AML-193 (cell line): ENCODE measurements at places on chromosomes 7 and 10.

DNA sequence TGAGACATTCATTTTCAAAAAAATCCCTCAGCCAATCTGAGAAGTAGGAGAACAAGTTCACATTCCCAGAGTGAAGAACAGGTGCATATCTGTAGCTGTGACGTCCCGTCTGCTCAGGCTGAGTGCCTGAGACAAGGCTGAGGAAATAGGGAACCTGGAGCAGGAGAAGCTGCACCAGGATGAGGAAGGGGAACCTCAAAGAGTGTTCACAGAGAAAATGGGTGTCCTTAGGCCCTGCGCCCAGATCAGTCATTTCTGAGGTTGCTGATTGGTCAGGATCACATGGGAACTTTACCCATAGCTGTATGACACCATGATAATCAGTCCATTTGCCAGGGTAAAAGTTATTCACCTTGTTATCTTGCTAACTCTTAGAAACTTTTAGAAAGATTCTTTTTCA is 34.2 kb upstream of the TARP start:
- peak; percentile 27 for DNase-seq

- no peak for DNase-seq
Measured at GRCh38 chr7:22601003-22601402, 101.0 kb upstream of the STEAP1B start.

DNA sequence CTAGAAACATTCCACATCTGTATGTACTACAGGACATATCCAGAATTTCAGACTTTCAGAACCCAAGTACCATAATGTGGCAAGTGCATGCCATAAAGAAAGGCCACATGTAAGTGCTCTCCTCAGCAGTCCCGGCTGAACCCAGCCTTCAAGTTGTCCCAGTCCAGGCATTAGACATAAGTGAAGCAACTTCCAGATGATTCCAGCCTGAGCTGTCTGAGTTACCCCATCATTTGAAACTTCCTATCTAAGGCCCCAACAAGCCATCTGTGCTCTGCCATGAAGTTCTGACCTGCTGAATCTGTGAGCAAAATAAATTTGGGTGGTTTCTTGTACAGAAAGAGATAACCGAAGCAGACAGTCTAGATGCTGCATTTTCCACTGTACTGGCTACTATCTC is 218.8 kb downstream of the IPMK start:
- DNase-seq = no peak

- no peak for DNase-seq
Measured at GRCh38 chr7:68155676-68156075, 1159.0 kb downstream of the TYW1 start.

DNA sequence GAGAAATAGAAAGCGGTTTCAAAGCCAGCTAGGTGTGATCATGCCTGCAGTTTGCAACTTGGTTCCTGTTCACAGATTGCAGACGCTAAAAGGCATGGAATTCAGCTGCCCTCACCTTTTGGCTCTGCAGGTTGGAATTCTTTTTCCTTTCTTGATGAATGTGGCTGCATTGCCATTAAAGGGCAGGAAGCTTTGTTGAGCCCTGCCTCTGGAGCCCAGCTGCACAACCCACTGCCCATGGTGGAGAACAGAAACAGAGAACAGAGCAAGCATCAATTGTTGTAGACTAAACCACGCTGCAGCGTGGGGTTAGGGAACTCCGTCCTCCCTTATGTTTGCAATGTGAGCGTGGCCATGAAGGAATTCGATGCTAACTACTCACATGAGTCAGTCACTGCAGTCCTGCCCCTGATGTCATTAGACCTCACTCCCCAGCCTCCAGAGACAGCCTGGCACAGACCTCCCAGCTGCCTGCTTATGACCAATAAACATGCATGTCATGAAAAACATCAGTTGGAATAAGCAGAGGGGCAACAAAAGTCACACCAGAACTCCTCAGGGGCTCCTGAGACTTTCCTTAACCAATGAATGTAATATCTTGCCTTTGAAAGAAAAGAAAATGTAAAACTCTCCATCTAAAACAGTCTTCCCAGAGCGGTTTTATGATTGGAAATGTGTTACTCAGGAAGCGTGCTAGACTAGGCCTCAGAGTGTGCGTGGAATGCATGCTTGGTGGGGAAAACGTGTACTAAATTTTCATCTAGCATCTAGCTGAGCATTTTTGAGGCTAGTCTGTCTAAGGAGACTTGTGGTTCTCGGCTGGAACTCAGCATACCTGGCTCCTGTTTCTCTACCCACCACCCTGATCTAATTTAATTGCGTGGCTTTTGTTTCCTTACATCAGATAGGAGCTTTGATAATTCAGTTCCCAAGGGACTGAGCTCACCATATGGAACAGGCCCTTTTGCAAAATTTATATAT is 232.2 kb downstream of the KIAA1217 start:
- no peak for DNase-seq

- no peak for DNase-seq
Measured at GRCh38 chr7:8827329-8827728, 393.9 kb downstream of the NXPH1 start.

- DNase-seq = peak; percentile 97
Measured at GRCh38 chr10:100183481-100183880, 2.3 kb downstream of the ERLIN1 start.

DNA sequence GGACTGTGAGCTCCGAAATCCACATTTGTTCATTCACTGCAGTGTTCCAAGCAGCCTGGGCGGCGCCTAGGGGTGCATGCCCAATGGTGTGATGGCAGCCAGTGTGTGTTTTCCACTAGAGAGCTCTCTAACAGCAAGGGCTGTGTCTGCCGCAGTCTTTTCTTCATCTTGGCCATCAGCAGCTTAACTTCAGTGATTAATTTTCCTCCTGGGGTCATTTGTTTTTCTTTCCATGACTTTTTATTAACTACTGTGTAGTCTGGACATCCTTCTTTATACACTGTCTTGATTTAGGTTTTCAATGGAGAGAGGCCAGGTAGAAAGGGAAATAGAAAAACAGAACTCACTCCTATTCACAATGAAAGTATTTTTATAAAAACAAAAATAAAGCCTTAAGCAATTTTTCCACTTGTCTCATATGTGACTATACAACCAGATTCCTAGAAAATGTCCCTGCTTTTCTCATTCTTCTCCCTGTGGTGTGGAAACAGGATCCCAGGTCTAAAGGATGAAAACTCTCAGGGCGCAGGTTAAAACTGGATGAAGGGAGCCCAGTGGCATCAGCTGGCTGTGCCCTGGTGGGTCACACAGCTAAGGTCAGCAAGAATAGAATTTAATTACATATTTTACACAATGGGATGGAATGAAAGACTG is 176.8 kb downstream of the PKD1L1 start:
- no peak for DNase-seq

- no peak for DNase-seq
Measured at GRCh38 chr10:20765066-20765465, 132.0 kb downstream of the NEBL start.

GRCh38 chr7:131583430-131583829 is 27.0 kb upstream of the PODXL start:
- DNase-seq = no peak

GRCh38 chr7:102291056-102291915 is 4.6 kb downstream of the SH2B2 start:
- no peak for DNase-seq

GRCh38 chr7:47712416-47712815 is 130.5 kb upstream of the TNS3 start:
- DNase-seq = no peak

DNA sequence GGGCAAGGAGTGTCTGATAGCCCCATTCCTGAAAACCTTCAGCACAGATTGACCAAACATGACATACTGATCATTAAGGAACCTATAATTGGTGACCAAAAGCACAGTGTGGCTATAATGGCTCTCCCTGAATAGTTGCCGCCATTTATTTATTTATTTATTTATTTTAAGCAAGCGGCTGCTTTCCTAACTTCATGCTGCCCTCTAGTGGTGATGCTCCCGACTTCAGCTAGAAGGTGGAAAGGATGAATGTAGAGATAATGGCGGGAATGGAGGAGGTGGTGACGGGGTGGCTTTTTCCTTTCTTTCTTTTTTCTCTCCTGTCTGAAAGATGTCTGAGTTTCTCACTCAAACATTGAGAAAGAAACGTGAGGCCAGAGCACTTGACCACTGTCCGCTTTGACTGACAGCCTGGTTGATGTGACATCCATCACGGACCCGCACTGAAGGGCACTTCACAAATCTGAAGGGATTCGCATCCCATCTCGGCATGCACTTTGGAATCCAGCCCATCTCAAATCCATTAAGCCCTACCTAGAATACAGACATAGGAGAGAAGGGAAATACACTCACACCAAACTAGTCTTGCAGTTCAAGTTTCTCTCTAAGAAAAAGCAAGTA is 1090.1 kb downstream of the KCNMA1 start:
- peak; percentile 50 for DNase-seq

GRCh38 chr7:26061678-26062603 is 90.1 kb upstream of the NFE2L3 start:
- DNase-seq = peak; percentile 41

DNA sequence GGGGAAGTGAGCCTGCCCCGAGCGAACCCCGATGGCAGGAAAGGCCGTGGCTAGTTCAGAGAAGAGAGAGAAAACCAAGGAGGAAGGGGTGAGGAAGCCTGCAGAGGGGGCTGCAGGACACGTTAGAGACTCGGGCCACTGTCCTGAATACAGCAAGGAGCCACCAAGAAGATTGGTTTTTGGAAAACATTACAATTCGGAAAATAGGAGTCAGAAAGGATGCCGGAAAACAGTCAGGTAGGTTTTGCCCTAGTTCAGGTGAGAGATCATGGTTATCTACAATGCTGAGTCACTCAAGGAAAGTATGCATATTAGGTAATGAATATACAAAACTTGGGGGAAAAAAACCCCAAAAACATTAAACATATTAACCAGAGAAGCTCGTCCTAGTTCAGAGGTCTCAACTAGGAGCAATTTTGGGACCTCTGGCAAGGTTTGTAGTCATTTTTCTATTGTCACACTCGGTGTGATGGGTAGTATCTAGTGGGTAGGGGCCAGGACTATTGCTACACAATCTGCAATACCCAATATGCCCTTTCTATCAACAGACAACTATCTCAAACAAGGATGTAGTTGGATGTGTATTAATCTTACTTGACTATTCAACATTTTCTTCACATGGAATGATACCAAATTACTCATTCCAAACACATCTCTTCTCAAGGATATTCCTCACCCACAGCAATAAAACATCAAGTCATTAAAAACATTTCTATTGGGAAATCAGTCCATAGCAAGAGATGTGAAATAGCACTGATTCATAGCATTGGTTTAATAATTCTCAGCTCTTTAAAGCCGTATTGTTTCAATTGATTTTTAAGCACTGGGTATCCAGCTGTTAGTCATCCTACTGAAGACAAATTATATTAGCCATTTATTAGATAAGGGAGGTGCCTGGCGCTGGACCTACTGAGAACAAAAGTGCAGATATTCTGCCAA is 74.4 kb upstream of the RSU1 start:
- DNase-seq = no peak

DNA sequence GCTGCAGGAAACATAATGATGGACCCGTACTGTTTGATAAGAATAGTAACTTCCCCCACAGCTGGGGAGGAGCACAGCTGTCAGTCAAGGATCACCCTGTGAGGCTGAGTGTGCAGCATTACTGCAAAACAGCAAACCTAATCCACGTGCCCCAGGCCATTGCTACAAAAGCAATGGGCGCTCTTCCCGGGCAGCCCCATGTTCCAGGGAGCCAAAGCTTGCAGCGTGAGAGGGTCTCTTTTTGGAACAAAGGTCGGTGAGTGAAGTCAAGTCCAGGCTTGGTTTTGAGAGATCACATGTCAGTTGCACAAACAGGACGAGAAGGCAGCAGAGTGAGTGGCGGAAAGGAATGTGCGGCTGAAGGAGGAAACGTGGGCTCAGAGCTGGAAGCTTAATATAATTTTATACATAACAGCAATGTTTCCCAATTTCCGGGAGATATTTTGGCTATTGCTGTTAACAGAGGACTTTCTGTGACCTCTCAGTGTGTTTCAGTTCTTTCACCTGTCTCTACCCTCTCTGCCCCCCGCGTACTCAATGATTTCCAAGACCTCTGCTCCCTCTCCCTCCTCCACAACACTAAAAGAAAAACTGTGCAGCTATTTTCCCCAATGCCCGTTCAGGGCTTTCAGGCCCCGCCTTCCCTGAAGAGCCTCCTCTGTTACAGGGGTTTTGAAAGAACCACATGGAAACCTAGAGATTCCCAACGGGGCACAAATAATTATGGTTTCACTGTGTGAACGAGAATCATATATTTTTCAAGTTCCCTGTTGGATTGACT is 128.9 kb downstream of the MTPAP start:
- DNase-seq = peak; percentile 68

DNA sequence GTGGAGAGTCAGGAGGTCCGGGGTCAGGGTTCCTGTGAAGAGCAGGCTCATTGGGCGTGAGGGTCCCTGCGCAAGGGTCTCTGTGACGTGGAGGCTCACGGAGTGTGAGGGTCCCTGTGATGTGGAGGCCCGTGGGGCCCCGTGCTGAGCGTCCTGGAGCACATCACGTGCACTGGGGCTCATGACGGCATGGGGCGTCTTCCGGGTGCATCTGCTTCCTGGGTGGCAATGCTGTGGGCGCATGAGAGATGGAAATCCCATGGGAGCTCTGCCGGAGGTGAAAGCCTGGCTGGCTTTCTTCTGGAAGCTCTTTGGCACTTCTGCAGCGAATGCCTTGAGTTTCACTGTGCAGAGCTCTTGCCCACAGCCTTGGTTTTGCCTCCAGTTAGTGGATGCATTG is 71.4 kb downstream of the WDR37 start:
- no peak for DNase-seq

DNA sequence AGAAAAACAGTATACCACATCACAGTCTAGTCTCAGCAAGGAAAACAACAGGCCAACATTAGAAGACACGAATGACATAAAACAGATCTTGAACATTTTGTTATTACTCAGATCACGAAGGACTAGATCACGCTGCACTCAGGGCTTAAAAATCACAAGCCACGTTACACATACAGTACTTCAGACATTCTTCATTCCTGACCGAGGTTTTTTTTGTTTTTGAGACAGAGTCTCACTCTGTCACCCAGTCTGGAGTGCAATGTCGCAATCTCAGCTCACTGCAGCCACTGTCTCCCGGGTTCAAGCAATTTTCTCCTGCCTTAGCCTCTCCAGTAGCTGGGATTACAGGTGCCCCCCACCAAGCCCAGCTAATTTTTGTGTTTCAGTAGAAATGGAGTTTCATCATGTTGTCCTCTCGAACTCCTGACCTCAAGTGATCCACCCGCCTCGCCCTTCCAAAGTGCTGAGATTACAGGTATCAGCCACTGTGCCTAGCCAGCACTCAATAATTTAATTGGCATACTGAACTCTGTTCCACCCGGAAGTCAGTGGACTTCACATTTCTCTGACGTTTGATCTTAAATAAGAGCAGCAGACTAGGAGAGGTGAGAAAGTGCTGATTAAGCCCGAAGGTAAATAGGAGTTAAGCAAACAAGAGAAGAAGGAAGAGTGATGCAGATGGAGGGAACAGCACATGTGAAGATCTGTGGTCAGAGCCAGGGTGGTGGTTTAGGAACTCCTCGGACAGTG is 3.5 kb downstream of the AIMP2 start:
- DNase-seq = no peak

DNA sequence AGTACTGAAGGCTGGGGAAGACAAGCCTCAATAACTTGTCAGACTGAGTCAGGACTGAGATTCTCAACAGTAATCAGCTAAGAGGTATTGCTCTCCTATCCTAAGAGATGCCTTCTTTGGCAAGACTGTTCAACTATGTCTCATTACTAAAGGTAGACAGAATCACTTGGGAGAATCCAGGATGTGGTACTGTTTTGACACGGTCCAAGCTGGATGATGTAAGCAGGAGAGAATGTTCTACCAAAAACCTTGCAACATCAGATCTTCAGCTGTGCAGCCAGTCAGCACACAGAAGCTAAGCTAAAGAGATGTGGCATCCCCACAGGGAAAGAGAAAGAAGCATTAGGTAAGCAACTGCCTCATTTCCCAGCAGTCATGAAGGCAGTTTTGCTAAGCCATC is 391.4 kb downstream of the NRG3 start:
- no peak for DNase-seq
